ENCODE measurements at places on chromosomes 2 and 18.

DNA sequence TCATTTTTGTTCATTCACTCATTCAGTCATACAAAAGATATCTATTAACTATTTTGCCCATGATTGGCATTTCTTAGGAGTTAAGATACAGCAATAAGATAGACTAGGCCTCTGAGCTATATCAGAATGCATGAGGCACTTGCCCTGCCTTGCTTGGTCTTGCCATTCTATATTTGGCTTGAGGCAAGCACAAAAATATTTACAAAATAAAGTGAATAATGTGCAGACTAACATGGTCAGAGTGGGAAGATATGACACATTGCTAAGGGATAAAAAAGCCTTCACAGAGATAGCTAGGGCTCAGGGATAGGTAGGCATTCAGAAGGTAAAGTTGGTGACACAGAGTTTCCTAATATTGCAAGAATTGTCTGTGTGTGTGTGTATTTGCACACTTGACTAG lies 75.0 kb upstream of the MMADHC start:
- DNase-seq = no peak

GRCh38 chr2:79831961-79832360 lies 319.1 kb downstream of the CTNNA2 start:
- no peak for DNase-seq

DNA sequence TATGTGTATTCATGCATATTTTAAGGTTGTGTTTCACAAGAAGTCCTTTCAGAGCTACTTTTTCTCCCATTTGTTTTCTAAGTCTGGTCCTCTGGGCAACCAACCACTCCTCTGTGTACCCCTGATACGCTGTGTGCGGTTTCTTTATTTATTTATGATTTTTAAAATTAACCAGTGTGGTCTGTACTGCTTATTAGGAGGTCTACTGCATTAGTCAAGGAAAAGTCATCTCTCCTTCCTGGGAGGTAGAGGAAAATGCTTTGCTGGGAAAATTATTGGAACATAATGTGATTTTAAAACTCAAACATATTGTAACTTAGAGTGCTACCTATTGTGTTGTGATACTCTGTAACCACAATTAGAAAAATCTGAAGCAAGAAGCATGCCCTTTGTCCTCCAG lies 1404.3 kb downstream of the SUCLG1 start:
- DNase-seq = no peak

GRCh38 chr2:36468463-36469105 lies 113.0 kb downstream of the CRIM1 start:
- DNase-seq = no peak

GRCh38 chr18:48933578-48934414 lies 17.0 kb downstream of the SMAD7 start:
- DNase-seq = no peak

DNA sequence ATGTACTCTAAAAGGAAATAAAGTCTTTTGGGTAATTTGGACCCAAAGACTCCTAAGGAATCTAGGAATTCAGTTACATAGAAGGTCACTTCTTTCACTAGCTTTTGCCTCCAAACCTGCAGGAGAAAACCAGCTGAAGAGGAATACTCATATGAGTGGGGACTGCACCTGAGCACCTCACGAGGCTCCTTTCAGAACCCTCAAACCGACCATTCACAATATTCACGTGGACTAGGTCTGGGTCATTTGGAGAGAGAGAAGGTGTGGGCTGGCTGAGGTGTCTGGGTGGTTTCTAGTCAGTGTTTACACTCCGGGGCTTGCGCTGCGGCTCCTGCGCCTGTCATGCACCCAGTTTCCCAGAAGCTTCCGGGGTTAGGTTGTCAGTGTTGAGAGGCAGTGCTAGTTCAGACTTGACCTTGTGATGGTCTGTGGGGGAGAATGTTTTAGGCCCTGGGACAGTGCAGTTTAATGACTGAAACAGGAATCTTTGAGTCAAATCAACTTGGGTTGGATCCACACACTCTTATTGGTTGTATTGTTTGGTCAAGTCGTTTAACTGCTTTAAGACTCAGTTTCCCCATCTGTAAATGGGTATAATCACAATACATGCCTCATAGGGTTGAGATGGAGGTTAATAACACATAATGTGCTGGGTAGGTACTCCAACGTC lies 78.4 kb downstream of the LIMS1 start:
- no peak for DNase-seq

GRCh38 chr18:62258616-62259015 lies 66.5 kb upstream of the TNFRSF11A start:
- no peak for DNase-seq

- no peak for DNase-seq
These were observed 19.0 kb downstream of the DYNC1I2 start for GRCh38 chr2:171706152-171706803.

- DNase-seq = no peak
These were observed 296.3 kb downstream of the DSC3 start for GRCh38 chr18:30746224-30746623.

DNA sequence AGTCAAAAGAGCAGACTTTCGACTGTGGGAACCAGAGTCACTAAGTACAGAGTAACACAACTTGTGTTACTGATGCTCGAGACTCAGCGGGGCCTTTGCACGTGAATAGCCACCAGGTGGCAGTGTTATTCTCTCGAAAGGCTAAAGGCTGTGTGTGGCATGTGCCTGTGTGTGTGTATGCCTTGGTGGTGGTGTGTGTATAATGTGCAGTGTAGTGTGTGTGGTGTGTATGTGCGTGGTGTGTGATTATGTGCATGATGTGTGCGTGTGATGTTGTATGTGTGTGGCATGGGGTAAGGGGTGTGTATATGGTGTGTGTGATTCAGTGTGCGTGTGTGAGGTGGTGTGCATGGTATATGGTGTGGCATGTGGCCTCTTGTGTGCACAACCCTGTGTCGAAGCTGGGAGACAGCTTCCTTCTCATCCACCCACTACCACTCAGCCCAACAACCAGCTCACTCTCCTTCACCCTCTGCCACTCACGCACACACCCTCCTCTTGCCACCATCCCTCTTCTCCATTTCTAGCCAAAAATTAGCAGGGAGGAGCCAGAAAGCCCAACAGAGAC lies 83.0 kb upstream of the ZNF532 start:
- no peak for DNase-seq

GRCh38 chr2:191582355-191582754 lies 95.6 kb upstream of the NABP1 start:
- no peak for DNase-seq

DNA sequence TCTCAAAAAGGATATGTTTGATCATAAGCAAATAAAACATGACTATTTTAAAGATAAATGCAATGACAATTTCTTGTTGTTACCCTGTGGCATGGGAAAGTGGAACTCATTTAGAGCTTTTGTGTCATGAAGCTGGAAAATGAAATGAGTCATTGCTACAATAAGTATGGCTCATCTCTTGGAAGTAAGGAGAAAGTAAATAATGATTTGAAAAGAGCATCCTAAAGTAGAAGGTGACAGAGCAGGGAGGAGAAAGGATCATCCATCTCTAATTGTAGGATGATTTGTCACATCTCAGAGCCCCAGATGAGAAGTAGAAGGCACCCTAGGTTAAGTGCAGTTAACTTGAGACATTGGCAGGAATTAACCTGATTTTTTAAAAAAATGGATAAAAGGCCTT lies 200.5 kb downstream of the CPS1 start:
- DNase-seq = no peak

DNA sequence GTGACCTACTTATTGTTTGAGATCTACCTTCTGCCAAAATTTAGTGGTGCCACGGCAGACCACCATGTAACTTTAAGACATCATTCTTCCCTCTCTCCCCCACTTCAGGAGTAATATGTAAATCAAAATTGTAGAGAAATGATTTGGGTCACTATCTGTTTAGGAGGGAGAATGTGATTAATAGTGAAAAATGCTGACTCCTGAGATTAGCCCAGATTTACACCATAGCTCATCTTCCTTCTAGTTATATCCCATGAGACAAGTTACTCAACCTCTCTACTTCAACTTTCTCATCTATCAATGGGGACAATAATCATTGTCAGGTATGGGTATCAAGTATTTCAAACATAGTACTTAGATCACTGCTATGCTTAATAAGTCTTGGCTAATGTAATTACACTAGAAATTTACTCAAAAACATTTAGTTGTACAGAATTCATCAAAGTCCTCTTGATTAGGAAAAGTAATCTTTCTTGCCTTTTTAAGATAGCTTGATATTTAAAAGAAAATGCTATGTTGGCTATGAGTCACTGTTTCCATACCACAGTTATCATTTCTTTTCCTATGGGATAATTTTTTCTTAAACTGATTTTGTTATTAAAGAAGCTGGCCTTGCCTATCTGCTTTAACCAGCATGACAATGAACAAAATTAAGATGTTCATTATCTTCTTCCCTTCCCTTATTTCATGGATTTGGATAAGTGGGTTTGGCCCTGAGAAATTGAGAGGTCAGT lies 1038.9 kb upstream of the ZEB2 start:
- DNase-seq = no peak

DNA sequence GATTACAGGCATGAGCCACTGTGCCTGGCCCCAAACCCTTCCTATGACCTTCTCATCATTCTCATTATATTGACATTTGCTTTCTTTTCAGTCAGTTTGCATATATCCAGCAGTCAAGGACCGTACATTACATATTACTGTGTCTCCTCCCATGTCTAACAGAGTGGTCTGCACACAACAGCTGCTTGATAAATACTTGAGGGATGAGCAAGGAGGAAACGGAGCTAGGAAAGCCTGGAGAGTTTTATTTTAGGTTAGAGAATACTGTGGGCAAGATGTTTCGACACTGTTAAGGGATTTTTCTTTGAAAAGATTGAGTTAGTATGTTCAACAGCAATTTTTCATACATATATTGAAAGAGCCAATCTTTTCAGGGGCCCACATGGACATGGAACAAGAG lies 76.2 kb upstream of the CHRNA1 start:
- DNase-seq = no peak

DNA sequence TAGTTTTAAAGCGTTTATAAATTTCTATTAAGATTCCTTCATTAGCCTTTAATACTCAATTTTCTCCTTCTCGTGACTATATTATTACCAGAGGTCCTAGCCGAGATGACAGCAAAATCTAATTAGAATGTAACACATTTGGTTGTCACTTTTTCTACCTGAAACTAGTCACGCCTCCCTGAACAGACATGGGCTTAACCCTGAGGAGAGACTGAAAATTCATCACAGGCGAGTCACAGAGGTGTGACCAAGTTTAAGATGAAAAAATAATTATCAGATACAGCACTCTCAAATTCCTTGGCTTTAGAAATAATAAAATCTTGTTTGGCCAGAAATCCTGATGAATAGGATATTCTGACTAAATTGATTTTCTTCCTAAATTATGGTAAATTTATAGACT lies 834.4 kb upstream of the SLC39A10 start:
- DNase-seq = no peak

- no peak for DNase-seq
These were observed 6.9 kb upstream of the RAB17 start for GRCh38 chr2:237597196-237598145.

- DNase-seq = no peak
These were observed 1.7 kb upstream of the SMAD7 start for GRCh38 chr18:48952287-48953103.

DNA sequence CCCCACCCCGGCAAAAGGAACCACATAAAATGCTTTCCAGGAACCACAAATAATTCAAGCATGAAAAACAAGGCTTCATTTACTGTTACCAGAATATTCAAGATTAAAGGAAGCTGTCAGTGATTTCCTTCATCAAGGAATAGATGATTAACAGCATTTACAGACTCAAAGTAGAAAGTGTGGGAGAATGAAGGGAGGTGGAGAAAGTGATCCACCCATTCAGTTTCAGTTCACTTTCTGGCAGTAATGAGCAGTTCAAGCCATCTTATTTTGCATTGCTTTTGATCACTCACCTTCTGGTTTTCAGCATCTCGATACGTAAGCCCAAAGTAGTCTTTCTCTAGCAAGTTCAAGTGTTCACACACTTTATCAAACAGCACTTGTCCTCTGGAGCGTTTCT lies 99.0 kb downstream of the EPB41L3 start:
- no peak for DNase-seq
